ENCODE measurements at places on chromosomes 16 and 17.

GRCh38 chr17:1379930-1380313, 20.1 kb downstream of the YWHAE start:
- no peak for DNase-seq

DNA sequence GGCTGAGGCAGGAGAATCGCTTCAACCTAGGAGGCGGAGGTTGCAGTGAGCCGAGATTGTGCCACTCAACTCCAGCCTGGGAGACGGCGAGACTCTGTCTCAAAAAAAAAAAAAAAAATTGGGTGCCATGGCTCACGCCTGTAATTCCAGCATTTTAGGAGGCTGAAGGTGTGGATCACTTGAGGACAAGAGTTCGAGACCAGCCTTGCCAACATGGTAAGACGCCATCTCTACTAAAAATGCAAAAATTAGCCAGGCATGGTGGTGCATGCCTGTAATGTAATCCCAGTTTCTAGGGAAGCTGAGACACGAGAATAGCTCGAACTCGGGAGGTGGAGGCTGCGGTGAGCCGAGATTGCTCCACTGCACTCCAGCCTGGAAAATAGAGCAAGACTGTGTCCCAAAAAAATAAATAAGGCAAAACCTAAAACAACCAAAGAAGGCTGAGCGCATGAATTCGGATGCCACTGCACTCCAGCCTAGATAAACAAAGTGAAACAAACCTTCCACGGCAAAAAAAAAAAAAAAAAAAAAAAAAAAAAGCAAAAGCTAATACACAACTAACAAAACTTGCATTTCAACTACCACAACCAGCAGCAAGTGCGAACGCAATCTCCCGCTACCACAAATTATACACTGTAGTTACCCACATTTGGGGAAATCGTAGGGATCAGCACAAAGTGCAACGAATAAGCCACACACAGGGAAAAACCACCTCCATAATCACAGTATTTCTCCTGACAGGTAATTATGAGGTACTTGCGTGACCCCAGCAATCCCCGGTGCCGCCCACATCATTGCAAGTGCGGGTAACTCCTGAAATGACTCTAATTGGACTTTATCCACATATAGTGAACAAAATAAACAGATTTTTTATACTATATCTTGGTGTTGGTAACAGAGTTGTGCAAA, 25.6 kb downstream of the TEX14 start:
- DNase-seq = no peak

DNA sequence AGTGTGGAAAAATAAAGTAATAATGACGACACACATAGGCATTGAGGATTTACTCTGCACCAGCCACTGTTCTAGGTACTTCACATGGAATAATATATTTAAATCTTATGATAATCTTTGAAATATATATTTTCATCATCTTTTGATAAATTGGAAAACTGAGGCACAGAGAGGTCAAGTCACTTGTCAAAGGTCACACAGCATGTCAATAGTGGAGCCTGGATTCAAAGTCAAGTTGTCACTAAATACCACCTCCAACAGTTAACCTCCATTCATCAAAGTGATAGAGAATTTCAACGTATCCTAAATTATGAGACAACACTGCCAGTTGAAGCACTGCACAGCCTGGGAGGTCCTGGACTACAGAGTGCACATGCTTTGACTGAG, 121.7 kb downstream of the IRX5 start:
- DNase-seq = no peak

DNA sequence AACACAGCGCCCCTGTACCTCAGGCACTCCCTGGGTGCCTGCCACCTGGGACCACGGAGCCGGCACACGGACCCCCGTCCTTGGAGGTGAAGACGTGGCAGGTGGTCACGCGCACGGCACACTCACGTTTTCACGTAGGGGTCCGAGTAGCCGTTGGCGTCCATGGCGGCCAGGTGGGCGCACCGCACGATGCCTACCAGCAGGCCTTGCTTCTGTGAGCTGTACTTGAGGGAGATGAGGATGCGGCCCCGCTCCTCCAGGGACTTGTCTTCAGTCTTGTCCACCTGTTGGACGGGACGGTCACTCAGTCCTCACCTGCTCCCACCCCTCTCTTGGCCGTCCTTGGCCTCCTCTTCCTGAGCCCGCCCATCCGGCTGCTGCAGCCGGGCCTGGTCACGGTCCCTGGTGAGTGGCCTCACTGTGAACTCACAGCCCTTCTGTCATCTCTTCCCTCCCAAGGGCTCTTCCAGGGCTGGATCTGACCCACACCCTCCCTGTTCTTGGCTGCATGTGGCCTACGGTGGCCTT, 18.8 kb downstream of the SCGB1C2 start:
- no peak for DNase-seq

- DNase-seq = no peak
Observed at GRCh38 chr17:3879591-3880417, 13.0 kb downstream of the CAMKK1 start.

DNA sequence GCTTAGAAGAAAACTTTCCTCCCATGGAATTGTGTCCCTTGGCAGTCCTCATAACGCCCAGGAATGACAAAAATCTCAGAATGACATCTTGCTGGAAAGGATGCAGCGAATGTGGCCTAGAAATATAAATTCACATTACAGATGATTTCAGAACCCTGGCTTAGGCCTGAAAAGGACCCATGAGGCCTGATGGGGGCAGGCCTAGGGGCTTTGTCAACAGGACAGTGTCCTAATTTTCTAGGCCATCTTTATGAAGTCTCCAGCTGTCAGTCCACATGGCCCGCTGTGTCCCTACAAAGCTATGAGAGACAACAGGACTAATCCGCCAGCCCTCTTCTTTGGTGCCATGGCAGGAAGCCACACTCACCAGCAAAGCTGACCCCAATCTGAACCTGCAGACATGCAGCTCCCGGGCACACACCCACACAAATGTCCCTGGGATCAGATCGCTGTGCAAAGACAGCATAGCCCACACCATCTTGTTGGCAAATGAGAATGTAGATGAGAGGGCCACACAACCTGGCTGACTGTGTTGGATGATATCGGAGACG, 40.4 kb upstream of the DNAH17 start:
- no peak for DNase-seq

- no peak for DNase-seq
Observed at GRCh38 chr16:314795-315299, 31.9 kb downstream of the PDIA2 start.

- no peak for DNase-seq
Observed at GRCh38 chr16:54353097-54353496, 66.5 kb upstream of the IRX3 start.

DNA sequence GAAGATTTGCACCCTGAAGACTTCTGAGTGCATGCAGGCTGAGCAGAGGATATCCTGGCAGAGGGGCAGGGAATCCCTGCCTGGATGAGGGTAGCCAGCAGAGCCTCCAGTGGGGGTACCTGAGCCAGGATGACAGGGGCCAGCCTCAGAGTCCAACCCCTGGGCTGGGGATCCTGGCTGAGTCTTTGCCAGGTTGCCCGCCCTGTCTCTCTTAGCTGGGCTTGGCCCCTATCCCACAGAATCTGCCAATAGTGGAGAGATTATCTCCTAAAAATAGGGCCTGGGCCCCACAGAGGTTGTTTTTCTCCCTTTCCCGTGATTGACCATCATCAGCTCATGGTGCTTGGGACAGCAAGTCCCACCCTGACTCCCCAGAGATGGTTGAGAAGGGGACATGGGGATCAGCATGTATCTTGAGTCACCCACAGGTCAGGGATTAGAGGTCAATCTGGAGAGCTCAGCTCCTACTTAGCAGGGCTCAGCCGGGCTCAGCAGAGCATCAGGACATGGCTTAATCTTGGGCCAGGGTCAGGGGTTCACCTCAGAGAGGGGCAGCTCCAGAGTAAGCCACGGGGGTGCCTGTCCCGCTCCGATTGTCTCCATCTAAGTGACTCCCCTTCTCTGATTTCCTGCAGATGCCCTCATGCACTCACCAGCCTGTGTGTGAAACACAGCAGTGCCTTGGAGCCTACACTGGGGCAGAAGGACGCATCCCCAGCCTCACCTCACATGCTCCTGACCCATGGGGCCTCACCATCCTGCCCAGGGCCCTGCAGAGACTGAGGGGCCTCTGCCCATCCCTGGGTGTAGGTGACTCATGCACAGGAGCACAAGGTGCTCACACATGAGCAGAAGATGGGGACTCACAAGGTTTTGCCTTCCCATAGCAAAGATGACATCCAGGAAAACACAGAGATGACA, 11.5 kb downstream of the CDH16 start:
- DNase-seq = no peak

- DNase-seq = no peak
Observed at GRCh38 chr16:57044931-57045693, 47.3 kb upstream of the CPNE2 start.

- DNase-seq = no peak
Observed at GRCh38 chr17:51180486-51180885, 14.3 kb downstream of the NME2 start.

DNA sequence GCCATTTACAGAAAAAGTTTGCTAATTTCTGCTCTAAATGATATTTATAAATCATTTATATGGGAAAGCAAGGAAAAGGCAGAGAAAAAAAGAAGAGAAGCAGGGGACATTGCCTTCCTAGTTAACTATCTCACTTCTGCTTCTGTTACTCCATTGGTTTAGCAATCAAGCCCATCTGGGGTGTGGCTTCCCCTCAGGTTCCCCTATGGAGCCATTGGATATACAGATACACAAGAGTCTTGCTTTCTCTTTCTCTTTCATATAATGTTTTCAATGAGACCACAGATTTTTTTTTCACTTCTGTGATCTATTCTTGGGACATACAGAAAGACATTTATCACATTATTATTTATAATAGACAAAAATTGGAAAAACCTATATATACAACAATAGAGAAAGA, 105.6 kb upstream of the TOM1L1 start:
- DNase-seq = no peak

DNA sequence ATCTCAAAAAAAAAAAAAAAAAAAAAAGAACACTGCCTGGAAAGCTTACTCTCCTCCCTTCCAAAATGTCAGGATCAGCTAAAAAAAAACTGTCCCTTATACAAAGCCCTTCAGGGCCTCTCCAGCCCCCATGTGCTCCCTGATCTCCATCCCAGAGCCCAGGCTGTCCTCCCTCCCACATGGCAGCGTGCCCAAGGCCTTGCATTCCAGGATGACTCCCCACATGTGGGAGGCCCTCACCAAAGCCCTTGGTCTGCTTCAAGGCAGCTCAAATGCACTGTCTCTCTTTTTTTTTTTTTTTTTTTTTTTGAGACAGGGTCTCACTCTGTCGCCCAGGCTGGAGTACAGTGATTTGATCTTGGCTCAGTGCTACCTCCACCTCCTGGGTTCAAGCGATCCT, 2.3 kb downstream of the FDXR start:
- DNase-seq = no peak

DNA sequence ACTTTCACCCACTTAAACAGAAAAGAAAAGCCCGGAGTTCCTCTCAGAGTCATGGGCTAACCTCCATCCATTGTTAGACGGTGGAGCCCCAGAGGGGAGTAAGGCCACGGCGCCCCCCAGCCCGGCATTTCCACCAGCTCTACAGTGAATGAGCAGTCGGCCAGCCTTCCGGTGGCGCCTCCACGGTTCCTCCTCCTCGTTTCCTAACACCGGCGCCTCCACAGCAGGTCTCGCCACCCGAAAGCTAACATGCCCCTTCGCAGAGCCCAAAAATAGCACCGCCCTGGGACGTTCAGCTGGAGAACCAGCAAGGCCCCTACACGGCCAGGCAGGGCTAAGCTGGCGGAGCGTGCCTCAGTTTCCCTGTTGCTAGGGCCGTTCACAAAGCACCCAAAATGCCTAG, 858 bp downstream of the MMD start:
- DNase-seq = peak; percentile 43

DNA sequence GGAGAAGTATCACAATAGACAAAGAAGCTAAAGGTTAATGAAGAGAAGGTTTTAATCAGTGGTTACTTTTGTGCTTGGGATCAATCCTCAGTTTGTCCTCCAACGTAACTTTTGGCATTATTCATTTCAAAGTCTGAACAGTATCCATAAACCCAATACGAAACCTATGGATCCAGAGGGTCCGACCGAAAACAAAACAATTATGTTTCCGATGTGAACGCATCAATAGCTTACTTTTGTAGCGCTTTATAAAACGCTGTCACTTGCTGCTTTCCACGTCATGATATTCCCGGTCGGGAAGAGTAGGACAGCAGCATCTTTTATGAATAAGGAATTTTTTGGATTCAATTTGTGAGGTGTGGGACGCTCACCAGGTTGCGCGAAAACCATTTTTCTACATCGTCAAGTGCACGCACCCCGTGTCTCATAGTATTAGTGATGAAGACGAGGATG, 383.8 kb downstream of the ZFHX3 start:
- DNase-seq = no peak

- no peak for DNase-seq
Observed at GRCh38 chr17:42000413-42001133, 16.7 kb downstream of the DNAJC7 start.

DNA sequence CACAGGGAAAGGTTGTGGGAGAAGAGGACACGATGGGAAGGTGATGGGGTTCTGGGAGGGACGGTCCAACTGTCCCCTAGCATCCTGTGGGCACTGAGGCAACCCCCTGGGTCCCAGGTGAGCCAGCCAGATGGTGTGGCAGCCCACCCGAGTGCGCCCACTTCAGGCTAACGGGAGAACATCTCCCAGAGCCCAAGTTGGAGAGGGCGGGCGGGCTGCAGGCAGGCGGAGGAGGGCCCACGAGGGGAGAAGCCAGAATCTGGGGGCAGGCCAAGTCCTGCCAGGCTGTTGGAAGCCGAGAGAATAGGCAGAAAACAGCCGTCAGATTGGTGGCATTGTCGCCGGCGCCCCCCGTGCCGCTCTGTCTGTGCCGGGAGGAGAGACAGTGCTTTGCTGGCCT, 13.8 kb upstream of the ABCC3 start:
- no peak for DNase-seq

GRCh38 chr17:7355053-7355452, at the start of gene TMEM95:
TSS of gene TMEM95 (plus strand) at chr17:7355156. CDS start at chr17:7355205, 49 bp downstream.
- DNase-seq = peak; percentile 43

DNA sequence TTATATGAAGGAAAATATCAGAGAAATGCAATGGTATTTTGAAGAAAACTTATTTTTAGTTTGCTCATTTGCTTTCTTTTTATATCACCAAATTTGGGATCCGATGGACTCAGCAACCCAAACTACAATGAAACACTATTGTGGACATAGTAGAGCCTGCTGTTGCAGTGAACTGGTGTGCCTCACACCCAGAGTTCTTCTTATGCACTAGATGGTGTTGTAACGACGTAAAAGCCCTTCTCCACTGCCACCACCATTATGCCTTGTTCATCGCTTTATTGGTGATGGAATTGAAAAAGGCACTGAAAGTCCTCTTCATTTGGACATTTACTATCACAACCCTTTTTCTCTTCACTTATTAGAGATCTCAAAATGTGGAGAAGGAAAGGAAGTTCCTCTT, 381.3 kb downstream of the CDH8 start:
- no peak for DNase-seq

- DNase-seq = no peak
Observed at GRCh38 chr17:4810696-4811290, 3.8 kb downstream of the PLD2 start.
